ENCODE measurements at places on chromosomes 6 and 20.

GRCh38 chr6:2482773-2483172 lies 237.4 kb upstream of the GMDS start:
- no peak for DNase-seq

DNA sequence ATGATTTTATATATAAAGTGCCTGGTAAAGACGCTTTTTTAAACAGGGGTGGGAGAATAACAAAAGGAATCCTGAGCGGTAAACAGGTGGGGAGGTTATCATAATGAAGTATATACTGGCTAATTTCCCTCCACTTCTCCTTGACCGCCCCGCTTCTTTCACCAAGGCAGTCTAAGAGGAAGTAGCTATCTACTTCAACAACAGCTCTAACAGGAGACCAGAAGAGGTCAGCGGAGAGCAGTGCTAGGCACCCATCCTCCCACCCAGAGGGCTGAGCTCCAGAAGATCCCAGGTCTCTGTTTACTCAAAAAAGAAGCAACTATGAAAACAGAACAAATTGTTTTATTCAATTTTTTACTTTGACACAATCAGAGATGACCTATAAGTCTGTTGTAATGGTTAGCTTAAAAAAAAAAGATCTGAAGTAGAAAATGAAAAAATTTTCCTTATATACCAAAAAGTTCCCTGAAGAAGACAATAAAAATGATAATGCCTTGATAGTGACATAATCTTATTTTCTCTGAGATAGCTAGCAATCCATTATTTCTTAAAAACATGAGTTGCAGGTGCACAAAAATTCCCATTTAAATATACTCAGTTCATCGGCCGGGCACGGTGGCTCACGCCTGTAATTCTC lies 141.1 kb downstream of the PDSS2 start:
- DNase-seq = no peak

DNA sequence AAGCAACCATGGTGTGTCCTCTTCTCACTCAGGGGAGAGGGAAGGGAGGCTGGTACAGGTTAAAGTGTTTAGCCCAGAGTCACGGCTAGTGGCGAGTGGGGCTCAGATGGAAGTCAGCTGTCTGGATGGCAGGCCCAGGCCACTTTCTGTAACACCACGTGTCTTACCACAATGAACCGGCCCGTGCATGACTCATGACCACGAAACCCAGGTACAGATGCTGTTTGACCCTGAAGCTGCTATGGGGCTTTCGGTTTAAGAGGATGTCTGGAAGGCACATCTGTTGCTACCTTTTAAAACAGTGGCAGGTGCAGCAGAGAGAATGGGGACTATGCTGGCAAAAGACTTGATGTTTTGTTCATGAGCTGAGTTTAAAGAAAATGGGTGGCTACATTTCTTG lies 36.5 kb upstream of the MPC1 start:
- peak; percentile 79 for DNase-seq

DNA sequence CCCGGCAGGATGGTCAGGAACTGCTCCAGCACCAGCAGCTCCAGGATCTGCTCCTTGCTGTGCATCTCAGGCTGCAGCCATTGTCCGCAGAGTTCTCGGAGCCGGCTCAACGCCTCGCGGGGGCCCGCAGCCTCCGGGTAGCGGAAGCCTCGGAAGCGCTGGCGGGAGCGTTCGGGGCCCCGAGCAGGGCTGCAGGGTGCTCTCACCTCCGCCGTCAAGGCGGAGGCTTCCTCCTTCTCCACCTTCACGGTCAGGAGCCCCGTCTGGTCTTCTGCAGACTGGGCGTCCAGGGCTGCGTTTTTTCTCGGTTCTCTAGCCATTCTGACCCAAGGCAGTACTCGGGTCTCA lies 434 bp downstream of the ZKSCAN4 start:
- peak; percentile 25 for DNase-seq

DNA sequence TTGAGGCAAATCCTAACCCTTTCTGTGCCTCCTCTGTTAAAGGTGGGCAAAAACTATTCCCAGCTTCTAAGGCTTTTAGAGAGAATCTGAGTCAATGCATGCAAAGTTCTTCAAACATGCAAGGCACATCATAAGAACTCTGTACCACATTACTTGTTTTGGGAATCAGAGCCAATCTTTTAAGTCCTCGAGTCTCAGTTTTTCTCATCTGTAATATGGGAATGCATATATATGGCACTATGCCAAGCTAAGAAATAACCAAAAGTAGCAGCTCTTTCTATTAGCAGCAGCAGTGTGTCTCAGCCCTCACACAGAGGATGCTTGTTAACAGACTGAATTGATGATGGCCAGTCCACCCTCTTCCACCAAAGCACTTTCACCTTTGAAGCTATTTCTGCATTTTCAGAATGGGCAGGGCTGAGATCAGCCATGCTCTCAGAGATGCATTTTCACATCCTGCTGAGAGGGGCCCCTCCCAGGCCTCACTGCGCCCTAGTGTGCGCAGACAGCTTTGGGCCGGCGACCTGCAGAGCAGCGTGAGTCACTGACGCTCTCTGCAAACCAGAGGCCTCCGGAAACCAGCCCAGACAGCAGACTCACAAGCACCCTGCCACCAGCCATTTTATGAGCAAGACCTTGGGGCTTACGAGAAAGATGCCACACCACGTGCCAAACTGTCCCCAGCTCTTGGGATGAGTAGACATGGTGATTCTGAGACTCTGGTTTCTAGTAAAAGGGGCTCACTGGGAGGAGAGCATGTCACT lies 138.0 kb downstream of the NFATC2 start:
- DNase-seq = peak; percentile 96

DNA sequence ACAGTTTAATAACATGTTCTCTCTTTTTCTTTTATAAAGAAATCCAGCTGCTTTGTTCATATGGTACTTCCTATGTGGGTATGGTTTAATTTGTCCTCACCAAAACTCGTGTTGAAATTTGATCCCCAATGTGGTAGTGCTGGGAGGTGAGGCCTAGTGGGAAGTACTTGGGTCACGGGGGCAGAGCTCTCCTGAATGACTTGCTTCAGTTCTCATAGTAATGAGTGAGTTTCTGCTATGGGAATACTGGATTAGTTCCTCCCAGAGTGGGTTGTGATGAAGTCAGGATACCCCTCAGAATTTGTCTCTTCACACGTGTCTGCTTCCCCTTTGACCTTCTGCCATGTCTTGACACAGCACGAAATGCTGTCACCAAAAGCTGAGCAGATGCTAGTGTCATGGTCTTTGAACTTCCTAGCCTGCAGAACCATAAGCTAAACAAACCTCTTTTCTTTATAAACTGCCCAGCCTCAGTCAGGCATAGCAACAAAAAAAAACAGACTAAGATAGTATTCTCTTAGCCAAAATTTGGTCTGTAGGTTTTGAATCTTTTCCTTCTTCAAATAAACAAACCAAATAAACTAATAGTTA lies 87.8 kb upstream of the HS3ST5 start:
- DNase-seq = no peak

DNA sequence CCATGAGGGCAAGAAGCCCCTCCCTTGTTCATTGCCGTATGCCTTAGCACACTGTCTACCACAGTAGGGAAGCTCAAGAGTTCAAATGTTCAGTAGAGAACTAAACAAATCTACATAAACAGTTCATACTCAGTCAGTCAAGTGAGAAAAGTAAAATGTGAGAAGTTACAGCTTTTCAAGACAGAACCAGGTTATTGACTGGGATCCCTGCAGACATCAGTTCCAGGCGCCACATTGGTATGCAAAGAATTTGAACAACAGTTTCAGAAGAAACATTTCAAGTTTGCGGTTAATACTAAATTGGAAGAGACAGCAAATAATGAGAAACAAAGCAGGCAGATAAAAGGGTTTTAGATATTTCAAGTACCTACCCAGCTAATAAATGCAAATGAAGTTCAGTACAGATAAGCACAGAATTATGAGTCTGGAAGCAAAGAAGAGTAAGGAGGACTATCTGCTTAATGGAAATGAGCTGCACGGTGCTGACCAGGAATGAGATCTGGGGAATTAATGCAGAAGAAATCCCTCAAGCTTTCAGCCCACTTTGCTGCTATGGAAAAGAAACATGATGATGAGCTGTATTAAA lies 246.2 kb downstream of the HACE1 start:
- DNase-seq = no peak

DNA sequence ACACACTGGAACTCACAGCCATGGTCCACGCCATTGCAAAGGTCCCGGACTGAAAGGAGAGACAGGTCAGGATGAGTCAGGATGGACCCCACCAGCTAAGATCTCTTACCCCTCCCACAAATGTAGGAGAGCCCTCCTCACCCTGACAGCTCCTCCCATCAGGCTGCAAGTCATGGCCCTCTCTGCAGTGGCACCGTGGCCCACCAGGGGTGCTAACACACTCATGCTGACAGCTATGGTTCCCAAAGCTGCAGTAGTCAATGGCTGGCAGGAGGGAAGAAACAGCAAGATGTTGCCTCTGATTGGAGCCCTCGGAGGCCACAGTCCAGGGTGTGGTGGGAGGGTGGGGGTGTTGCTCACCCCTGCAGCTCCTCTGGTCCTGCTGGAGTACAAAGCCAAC lies 5.7 kb upstream of the RBPJL start:
- no peak for DNase-seq

- no peak for DNase-seq
Observed at GRCh38 chr6:165635965-165636364, 27.1 kb downstream of the PDE10A start.

GRCh38 chr6:169906688-169907418 lies 155.4 kb downstream of the ERMARD start:
- no peak for DNase-seq

GRCh38 chr6:24412294-24412693 lies 9.6 kb downstream of the MRS2 start:
- DNase-seq = no peak

- no peak for DNase-seq
Observed at GRCh38 chr6:158257425-158257759, 54.9 kb upstream of the TULP4 start.

- no peak for DNase-seq
Observed at GRCh38 chr6:21740376-21741124, 147.0 kb downstream of the SOX4 start.

DNA sequence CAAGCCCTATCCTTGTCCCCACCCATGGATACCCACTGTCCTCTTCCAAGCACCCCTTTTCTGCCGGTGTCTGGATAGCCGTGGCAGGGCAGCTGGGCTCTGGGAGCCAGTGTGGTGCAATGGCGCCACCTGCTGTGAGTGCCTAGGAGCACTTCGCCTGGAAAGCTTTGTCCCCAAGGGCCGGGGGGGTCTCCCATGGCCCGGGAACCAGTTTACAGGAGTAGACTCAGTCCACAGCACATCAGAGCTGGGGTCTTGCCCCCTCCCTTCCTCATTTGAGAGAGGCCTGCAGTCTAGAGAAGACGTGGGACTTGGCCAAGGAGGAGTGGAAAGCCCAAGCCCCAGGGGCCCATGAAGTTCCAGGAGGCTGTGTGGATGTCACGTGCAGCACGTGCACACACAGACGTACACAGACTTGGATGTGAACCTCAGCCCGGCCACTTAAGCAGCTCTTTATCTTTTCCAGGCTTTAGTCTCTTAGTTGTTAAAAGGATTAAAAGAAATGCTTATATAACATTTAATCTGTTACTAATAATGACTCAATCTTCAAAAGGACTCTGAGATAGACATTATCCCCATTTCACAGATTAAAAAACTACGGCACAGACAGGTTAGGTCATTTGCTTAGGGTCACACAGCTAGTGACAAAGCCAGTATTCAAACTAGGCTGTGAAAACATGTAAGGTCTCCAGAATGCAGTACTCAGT lies 40.9 kb upstream of the CDH22 start:
- peak; percentile 36 for DNase-seq

DNA sequence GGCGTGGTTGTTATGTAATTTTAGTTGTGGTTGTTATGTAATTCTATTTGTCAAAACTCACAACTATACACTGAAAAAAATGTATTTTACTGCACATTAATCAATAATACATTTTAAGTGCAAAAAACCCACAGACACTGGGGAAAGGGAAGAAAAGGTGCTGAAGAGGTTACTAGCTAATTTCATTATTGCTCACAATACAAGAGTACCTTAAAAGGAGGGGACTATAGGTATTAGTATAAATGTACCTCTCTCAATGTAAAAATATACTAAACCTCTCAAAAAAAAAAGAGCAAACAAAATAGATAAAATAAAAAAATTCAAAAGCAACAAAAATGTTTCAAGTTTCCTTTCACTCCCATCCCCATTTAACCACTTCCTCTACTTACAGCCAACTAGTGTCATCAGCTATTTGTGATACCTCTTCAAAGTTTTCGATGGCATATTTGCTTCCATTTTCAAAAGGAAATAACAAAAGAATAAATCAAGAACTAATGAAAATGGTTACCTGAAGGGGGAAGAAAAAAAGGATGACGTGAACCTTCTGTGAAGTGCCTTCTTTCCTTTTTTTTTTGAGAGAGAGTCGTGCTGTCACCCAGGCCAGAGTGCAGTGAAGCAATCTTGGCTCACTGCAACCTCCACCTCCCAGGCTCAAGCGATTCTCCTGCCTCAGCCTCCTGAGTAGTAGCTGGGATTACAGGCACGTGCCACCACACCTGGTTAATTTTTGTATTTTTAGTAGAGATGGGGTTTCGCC lies 30.2 kb downstream of the RANBP9 start:
- peak; percentile 47 for DNase-seq

GRCh38 chr6:3825851-3826581 lies 23.2 kb upstream of the FAM50B start:
- DNase-seq = no peak

GRCh38 chr6:28336284-28337120 lies 554 bp upstream of the ZSCAN31 start:
- peak; percentile 42 for DNase-seq

GRCh38 chr20:31949877-31950646 lies 1.8 kb downstream of the PDRG1 start:
- DNase-seq = no peak

- DNase-seq = no peak
Observed at GRCh38 chr20:672963-673602, 2.5 kb downstream of the SCRT2 start.

DNA sequence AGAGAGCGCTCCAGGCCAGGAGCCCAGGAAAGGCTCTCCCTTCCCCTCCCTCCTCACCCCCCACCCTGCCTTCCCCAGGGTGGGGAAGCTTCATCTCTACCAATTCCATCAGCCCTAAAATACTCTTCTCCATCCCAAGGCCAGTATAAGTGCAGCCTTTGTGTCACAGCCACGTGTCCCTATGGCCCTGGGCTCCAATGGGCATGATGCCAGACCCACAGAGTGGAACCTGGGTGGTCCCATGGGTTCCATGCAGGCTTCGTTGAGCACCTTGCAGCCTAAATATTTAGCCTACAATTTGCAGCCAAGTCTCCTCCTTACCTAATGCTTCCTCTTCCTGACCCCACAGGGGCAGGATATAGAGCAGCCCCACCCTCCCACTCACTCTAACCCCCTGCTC lies 976 bp upstream of the MATN4 start:
- no peak for DNase-seq

- DNase-seq = no peak
Observed at GRCh38 chr20:4046926-4047325, 31.6 kb upstream of the RNF24 start.

GRCh38 chr20:47857569-47858464 lies 72.5 kb upstream of the SULF2 start:
- DNase-seq = no peak

- DNase-seq = peak; percentile 44
Observed at GRCh38 chr6:31538805-31539400, 2.9 kb downstream of the DDX39B start.
